Stimulated activated CD8-positive, alpha-beta memory T cell treated with anti-CD3 and anti-CD28 coated beads, Interleukin-2, amount 100 ng/mL, for 1 hour (primary cell): ENCODE measurements at places on chromosomes 2 and 18.

- no peak for DNase-seq
These were observed 34.1 kb downstream of the SOCS6 start for GRCh38 chr18:70322928-70323327.

DNA sequence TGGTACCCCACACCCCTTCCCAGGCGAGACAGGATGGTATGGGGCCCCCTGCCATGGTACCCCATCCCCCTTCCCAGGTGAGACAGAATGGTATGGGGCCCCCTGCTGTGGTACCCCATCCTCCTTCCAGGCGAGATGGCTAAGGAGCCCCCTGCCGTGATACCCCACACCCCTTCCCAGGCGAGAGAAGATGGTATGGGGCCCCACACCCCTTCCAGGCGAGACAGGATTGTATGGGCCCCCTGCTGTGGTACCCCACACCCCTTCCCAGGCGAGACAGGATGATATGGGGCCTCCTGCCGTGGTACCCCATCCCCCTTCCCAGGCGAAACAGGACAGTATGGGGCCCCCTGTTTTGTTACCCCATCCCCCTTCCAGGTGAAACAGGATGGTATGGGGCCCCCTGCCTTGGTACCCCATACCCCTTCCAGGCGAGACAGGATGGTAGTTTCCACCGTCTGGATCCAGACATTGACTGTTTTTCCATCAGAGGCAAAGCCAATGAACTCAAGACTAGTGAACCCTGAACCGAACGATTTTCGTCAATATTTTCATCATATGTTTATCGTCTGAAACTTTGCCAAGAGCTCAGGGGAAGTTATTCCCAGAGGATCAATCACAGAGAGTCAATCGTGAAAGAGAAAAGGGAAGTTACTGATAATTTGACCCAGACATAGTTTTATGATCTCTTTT lies 75.0 kb downstream of the MYCN start:
- DNase-seq, result no peak

- DNase-seq, result no peak
These were observed 240.0 kb downstream of the LOXHD1 start for GRCh38 chr18:46416706-46417638.

DNA sequence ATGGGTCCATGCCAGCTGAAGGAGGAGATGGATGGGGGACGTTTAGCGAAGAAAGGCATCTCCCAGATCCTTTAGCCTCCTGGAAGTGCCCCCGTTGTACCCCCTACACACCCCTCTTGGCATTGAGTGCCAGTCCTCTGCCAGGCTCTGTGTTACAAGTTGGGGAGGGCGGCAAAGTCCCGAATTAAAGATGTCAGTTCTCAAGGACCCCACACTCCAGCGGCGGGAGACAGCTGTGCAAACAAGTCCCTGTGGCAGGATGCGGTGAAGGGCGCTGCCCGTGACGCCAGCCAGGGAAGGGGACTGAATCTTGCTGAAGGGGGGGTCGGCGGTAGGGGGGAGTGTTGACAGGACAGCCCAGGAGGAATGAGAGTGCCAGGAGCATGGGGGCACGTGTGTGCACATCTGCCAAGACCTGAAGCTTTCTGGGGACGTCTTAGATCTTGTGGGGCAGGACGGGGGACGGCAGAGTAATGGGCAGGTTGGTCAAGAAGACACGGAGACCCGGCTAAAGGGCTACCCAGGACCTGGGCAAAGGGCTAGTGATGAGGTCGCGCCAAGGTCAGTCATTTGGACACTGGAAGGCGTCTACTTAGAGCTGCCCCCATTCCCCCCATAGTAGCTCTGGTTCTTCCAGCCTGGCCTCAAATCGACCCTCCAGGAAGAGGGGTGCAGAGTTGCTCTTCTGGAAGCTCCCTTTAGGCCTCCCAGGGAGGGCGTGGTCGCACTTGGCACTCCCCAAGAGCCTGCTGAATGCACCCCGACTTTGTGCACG lies 2.8 kb upstream of the CTDSP1 start:
- peak; percentile 64 for DNase-seq

DNA sequence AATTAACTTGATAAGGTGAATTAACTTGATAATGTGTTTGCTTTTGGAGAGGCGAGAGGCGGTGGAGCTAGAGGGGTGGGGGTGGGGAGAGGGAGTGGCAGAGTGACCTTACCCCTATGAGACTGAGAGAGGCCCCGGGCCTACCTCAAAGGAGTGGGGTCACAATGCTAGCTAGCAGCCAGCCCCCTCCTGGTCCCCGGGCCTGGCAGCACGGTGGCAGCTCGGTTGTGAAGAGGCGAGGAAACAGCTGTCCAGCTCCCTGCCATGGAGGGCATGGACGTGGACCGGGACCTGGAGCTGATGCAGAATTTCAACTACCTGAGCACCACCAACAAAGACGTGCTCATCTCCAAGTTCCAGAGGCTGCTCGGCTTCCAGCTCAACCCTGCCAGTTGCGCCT lies 123.9 kb downstream of the RGPD3 start:
- no peak for DNase-seq

DNA sequence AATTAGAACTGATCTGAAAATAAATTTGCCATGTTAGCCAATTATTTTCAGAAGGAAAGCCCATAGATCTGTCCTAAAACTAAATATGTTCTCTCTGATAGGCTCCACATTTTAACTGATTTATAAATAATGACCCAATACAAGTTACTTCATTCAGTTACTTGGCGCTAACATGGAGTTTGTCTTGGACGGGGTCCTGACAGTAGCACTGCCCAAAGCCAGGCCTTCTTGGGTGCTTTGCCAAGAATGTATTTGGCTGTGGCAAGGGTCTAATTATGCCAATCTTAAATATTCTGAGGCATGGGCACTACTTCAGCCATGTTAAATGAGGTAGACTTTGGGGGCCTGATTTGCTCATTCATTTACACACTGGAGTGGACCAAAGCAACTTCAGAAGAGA lies 135.0 kb upstream of the PKDCC start:
- no peak for DNase-seq

GRCh38 chr2:210086292-210086691 lies 83.9 kb downstream of the RPE start:
- no peak for DNase-seq

DNA sequence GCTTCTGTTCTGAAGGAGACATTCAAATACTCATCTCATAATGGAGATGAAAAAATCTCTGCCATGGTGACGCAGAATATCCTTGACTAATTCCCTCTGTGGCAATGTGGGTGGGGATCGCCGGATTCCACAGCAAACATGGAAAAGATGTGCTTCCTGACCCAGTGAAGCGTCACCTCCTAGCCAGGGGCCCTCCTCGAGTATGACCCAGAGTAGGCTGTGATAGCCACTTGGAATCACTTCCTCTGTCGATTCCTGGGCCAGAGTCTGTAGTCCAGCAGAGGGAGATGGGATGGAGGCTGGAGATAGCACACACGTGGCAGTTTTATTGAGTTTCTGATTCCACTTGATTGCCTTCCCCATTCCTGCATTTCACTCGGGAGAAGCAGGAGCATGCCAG lies 36.8 kb downstream of the DRC1 start:
- DNase-seq, result no peak

GRCh38 chr2:46386763-46387162 lies 89.6 kb downstream of the EPAS1 start:
- DNase-seq, result no peak

- no peak for DNase-seq
These were observed 20.8 kb upstream of the TNP1 start for GRCh38 chr2:216880509-216881184.

DNA sequence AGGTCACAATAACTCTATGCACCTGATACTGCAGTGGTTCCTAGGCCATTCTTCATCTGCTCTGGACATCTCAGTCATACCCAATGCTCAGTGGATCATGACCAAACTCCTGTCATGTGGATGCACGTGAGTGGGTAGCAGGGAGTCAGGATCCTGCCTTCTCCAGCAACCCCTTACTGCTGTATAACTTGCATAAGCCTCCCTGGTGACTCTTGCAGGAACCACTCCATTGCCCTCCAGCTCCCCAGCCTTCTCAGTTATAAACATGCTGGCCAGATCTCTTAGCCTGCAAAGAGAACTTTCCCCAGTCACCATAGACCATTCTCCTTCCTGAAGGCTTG lies 98.6 kb upstream of the ZNF397 start:
- no peak for DNase-seq

- no peak for DNase-seq
These were observed 130.9 kb upstream of the RND3 start for GRCh38 chr2:150618245-150618895.

GRCh38 chr2:74201196-74201595 lies 2.8 kb downstream of the MTHFD2 start:
- no peak for DNase-seq

DNA sequence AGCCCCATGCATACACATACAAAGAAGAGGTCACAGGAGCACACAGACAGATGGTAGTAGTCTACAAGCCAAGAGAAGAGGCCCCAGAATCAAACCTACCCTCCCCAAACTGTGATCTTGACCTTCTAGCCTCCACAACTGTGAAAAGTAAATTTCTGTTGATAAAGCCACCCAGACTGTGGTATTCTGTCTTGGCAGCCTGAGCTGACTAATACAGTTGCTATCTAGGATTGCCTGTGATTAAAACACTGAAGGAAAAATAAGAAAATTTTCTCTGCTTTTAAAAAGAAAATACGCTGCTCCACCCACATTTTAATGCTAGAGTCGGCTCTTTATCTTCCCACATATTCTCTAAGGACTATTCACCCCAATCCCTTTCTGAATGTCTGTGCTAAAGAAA lies 143.7 kb upstream of the TMEM200C start:
- no peak for DNase-seq

DNA sequence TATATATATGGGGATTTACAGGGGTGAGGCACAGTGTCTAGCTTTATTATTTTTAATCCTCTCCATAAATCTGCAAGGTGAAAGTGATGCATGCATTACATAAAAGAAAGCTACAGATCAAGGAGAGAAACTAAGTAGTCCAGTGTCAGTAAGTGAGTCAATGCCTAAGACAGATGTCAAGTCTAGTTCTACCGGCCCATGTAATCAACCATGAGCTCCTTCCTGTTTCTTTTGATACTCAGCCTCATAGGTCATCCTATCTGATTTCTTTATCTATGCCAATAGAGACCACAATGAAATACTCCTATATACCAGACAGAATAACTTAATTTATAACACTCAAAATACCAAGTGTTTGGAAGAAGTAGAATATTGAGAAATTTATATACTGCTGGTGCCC lies 20.2 kb upstream of the GYPC start:
- DNase-seq, result no peak

- no peak for DNase-seq
These were observed 105.9 kb downstream of the LBH start for GRCh38 chr2:30336978-30337841.

GRCh38 chr2:219497495-219498279 lies 1.0 kb upstream of the GMPPA start:
- no peak for DNase-seq

- DNase-seq, result no peak
These were observed 7.4 kb downstream of the CERKL start for GRCh38 chr2:181649436-181649979.

- DNase-seq, result no peak
These were observed 183.9 kb downstream of the NCK2 start for GRCh38 chr2:105928563-105928962.

DNA sequence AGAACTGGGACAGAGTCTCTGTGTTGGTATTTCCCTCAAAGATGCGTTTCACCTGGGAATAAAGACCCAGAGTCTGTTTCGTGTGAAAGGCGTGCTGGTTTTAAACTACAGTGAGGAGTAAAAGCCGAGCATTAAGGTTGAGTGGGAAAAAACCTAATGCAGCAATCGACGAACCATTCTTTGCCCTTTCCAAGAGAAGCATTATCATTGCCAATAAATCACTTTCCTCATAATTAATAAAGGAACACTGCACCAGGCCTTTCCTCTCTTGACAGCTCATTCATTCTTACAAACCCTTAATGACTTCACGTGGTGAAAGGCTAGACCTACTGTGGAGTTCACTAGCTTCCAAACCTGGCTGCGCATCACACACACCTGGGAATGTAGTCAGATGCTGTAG lies 896 bp upstream of the SLC8A1 start:
- DNase-seq, result no peak

DNA sequence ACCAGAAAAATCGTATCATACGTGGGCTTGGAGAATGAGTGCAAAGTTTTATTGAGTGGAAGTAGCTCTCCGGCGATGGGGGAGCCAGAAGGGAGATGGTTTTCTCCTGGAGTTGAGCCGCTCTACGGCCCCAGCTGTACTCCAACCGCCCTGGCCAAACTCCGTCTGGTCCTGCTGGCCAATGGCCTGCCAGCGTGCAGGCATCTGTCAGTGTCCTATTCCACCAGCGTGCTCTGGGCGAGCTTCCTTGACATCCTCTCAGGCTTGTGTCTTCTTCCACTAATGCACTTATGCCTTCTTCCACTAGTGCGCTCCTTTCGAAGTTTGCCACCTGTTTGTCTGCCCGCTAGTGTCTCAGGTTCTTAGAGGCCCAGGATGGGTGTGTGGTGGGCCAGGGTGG lies 345.5 kb upstream of the CDH19 start:
- DNase-seq, result no peak

GRCh38 chr2:33451825-33452224 lies 24.6 kb upstream of the RASGRP3 start:
- no peak for DNase-seq

- peak; percentile 52 for DNase-seq
These were observed 45.6 kb upstream of the ODC1 start for GRCh38 chr2:10493634-10494281.

DNA sequence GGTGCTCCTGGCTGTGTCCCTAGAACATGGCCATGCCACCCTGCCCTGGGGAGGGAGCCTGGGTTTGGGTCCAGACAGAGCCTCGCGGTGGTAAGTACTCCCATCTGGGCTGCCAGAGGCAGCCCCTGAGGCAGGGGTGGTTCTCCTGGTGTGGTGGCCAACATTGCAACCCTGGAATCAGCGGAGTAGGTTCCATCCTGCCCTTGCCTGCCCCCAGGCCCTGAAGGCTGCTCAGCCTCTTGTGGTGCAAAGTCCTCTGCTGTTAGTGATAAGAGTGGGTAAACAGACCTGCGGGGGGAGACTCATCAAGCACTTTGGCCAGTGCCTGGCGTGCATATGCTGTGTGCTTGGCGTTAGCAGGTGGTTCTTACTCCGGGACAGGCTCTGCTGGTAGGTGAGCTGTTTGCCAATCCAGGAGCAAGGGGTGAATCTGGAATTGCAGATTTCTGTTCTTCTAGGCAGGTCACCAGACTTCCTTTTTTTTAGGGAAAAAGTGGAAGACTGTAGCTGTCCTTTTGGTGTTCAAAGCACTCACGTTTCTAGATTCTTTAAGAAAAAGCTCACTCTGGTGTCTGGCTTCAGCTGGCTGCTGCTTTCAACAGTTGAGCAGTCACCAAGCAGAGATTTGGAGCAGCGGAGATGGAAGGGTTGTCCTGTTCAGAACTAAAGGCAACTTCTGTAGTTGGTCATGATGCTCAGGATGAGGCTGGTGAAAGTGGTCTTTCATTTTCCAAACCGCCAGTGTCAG lies 3.2 kb downstream of the CNNM3 start:
- no peak for DNase-seq

- no peak for DNase-seq
These were observed 13.3 kb upstream of the PXDN start for GRCh38 chr2:1757567-1757966.

GRCh38 chr2:102826904-102827303 lies 65.1 kb downstream of the TMEM182 start:
- no peak for DNase-seq

- DNase-seq, result no peak
These were observed 12.9 kb upstream of the GLI2 start for GRCh38 chr2:120722568-120723421.
